Stimulated activated CD8-positive, alpha-beta memory T cell treated with anti-CD3 and anti-CD28 coated beads, Interleukin-7, amount 100 ng/mL, for 1 hour (primary cell): ENCODE measurements at places on chromosomes 5 and 9.

- DNase-seq: no peak
Observed at GRCh38 chr5:96489532-96489931, 56.5 kb upstream of the PCSK1 start.

- DNase-seq: no peak
Observed at GRCh38 chr5:96321345-96321744, 111.7 kb downstream of the PCSK1 start.

- no peak for DNase-seq
Observed at GRCh38 chr5:31854181-31855133, 215.5 kb downstream of the PDZD2 start.

DNA sequence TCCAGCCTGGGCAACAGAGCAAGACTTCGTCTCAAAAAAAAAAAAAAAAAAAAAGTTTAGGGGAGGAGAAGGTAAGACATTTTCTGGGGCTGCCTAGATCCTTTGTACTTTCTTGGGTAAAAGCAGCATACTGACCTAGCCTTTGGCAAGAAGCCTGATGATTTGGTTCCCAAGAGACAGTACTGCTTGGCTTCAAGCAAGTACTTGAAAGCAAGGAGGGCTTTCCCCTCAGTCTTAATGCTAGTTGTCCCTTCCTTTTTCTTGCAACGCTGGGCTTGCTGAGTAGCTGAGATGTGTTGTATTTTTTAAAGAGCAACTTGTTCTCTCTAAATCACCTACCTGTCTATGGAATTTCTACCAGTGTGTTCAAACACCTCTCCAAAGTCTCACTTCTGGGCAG is 76.2 kb downstream of the INSYN2B start:
- no peak for DNase-seq

DNA sequence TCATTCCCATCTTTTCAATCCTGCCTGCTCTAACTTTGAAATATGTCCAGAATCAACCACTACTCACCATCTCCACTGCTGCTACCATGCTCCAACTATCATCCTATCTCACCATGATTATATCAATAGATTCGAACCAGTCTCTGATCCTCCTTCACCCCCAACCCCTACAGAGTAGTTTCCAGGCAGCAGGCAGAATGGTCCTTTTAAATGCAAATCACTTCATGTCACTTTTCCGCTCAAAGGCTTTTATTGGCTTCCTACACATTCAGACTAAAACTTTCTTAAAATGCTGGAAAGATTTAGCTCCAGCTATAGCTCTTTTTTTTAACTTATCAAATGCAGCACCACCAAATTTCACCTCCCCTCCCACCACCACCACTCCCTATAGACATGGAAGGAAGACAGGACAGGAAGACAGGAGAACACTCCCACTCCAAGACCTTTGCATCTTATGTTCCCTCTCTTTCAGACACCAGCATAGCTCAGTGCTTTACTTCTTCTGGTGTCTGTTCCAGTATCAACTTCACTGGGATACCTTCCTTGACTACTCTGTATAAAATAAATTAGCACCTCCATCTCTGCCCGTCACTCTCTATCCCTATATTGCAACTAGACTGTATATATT is 9.9 kb upstream of the PPP2R2B start:
- no peak for DNase-seq

GRCh38 chr5:206406-206805 is 11.5 kb downstream of the CCDC127 start:
- no peak for DNase-seq

GRCh38 chr5:138543730-138544104 is 681 bp upstream of the ETF1 start:
- DNase-seq: no peak

GRCh38 chr5:130708754-130709153 is 456.3 kb downstream of the HINT1 start:
- DNase-seq: no peak

DNA sequence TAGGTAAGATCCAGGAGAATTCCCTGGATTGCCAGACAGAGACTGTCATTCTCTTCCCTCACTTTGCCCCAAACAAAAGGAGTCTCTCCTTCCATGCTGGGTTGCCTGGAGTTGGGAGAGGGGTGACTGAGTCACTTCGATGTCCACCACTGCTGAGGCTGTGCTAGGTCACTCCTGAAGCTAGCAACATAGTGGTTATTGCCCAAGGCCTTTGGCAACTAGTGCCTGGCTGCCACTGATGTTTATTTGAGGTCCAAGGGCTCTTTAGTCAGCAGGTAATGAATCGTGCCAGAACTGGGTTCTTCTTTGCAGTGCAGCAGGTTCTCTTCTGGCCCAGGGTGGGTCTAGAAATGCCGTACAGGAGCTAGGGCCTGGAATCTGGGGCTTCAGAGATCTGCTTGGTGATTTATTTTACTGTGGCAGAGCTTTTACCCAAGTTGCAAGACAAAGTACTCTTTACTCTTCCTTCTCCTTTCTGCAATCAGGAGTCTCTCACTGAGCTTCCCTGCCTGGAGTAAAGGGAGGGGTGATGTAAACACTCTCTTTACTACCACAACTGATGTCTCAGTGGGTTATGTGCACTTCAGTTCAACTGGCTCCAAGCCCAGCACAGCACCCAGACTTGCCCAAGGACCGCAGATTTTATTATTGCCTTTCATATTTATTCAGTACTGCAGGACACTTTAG is 155.7 kb upstream of the SH3GL2 start:
- DNase-seq: no peak

DNA sequence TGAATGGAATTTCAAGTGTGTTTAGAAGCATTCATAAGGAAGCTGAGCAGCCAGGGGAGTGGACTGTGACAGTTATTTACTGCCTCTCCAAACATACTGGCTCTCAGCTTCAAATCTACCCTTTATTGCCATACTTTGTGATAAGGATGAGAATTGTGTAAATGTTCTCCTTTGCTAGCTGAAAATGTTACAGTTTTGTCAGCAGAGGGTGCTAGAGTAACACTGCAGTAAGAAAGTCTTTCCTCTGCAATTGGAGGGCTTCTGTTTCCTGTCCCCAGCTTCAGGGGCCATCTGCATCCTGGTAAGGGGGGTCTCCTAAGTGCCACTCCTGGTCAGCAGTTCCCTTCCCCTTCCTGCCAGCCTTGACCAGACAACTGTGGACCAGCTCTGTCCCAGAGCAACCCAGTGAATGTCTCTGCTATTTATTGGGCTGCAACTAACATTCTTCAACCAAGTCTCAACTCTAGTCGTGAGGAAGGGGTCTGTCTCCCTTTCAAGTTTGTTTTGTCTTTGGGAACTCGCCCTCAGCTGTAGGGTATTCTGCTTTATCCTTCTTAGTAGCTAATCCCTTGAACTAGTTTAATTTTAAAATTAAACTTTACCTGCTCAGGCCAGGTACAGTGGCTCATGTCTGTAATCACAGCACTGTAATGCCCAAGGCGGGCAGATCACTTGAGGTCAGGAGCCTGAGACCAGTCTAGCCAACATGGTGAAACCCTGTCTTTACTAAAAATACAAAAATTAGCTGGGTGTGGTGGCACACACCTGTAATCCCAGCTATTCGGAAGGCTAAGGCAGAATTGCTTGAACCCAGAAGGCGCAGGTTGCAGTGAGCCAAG is 45.3 kb downstream of the RAPGEF6 start:
- DNase-seq: no peak

GRCh38 chr9:93224591-93224990 is 40.7 kb downstream of the WNK2 start:
- DNase-seq: no peak

- no peak for DNase-seq
Observed at GRCh38 chr5:16784088-16784487, 152.0 kb downstream of the MYO10 start.

DNA sequence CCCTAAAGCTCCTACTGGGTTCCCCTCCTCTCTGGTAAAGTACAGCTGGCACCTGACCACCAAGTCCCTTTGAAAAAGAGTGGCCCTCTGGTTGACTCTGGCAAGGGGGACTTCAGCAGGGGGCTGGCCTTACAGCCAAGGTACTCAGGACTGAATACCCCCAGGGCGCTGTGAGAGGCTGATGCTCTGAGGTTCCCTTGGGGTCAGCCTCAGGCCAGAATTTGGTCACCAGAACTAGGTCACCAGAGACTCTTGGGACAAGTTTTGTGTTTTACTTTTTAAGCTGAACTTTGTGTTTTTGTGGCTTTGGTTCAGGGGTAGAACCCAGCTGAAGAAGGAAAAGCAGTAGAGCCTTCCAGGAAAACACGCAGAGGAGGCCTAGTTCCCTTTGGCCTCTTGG is 23.3 kb upstream of the SMU1 start:
- DNase-seq: no peak

DNA sequence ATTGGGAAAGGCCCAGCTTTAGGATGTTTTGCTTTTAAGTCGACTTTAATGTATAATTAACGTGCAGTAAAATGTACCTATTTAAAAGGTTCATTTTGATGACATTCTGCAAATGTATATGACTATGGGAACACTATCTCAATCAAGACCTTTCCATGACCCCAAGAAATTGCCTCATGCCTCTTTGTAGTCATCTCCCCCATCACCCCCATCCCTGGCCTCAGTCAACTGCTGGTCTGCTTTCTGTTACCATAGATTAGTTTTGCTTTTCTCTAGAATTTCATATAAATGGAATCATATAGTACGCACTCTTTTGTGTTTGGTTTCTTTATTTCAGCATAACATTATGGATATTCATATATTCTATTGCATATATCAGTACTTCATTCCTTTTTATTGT is 80.7 kb upstream of the C9orf72 start:
- no peak for DNase-seq
